CD8-positive, alpha-beta memory T cell (primary cell): ENCODE measurements at places on chromosomes 12 and 14.

- DNase-seq, result no peak
Observed at GRCh38 chr12:108582509-108582908, 15.4 kb downstream of the TMEM119 start.

DNA sequence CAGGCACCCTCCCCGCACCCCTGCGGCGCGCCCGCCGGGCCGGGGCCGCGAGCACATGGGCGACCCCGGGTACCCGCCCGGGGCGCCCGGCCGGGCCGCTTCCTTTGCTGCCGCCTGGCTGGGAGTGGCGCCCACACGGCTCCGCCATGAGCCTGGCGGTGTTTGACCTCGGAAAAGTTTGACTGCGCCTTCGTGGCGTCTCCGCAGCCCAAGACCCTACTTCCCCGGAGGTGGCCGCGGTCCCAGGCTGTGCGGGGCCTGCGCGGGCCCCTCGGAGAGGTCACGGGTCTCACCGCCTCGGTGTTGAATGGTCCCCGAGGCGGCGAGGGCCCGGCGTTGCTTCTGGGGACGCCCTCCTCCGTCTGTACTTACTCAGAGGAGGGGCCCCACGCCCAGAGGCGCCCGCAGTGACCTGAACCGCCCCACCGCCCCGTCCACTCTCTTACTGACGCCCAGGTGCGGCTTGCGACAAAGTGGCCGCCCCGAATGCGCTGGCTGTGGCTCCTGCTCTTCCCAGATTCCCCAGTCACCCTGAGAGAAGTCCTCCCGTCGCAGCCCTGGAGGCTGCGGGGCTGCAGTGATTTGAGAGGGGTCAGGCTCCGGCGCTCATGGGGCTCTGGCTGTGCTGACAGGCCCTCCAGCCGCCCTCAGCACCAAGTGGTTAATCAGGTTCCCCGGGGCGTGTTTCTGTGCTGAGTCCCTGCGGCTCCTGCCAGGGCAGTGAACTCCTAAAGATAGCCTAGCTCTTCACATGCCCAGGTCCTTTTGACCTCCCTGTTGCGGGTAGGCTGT is 5.8 kb downstream of the KMT5A start:
- peak; percentile 56 for DNase-seq

DNA sequence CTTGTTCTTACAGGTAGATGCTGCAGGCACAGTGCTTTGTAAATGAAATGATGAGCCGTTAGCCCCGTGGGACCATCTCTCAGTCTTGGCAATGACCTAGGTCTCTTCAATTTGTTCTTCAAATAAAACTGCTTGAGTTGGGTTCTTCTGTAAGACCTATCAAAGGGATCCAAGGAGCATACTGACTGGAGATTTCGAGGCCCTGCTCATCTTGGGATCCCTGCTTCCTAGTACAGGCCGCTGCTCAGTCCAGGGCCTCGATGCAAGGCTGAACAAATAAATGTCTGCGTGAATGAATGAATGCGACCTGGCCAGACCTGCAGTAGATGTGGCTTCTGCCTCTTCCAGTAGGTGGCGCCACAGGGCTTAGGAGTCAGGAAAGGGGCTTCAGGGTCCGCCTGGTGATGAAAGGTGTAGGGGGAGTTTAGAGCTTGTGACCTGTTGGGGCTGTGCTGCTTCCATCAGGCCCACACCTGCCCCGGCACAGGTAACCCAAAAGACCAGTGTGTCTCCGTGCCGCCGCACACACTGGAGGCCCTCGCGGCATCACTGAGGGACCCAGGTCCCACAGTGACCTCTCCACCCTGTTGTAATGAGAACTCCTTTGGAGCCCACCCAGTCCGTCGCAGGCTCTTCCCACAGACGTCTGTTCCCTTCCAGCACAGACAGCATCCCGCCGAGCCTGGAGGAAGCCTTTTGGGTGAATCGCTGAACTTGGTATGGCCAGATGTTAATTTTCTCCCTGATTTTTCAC is 4.4 kb downstream of the CACNA1C start:
- peak; percentile 18 for DNase-seq

DNA sequence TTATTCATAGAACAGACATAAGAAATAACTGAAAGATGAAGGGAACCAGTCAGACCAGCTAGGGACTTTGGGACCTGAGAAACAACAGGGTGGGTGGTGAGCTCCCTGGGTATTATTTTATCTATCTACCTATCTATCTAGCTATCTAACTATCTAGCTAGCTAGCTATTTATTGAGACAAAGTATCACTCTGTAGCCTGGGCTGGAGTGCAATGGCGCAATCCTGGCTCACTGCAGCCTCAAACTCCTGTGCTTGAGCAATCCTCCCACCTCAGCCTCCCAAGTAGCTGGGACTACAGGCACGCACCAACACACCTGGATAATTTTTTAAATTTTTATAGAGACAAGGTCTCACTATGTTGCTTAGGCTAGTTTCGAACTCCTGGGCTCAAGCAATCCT is 127.6 kb downstream of the DPF3 start:
- DNase-seq, result no peak

- no peak for DNase-seq
Observed at GRCh38 chr12:126418400-126418799, 1353.2 kb downstream of the AACS start.

DNA sequence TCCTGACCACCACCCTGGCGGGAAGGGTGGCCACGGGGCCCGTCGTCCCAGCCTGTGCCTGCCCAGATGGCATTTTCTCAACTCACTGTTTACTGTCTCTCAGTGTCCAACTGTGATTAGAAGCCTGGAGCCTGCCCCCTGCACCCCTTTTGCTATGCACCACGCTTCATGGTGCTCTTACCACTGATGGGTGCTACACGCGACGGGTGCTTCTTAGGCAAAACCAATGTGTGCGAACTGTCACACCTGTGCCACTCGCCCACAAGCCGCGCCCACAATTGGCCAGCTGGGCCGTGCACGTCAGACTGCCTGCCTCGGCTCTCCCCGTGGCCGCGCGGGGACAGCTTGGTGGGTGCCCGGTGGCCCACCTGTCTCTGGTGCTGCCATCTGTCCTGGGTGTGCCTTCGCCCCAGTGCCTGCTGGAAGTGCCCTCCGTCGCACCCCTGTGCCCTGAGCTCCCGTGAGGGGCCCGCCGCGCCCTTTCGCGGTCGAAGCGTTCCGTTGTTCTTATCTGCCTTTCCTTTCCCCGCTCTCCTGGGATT is 15.1 kb upstream of the AMN start:
- DNase-seq, result no peak
